ENCODE measurements at places on chromosomes 7 and 10.
A peak's percentile ranks its signal among the peaks of the same experiment; 100 is the strongest.

DNA sequence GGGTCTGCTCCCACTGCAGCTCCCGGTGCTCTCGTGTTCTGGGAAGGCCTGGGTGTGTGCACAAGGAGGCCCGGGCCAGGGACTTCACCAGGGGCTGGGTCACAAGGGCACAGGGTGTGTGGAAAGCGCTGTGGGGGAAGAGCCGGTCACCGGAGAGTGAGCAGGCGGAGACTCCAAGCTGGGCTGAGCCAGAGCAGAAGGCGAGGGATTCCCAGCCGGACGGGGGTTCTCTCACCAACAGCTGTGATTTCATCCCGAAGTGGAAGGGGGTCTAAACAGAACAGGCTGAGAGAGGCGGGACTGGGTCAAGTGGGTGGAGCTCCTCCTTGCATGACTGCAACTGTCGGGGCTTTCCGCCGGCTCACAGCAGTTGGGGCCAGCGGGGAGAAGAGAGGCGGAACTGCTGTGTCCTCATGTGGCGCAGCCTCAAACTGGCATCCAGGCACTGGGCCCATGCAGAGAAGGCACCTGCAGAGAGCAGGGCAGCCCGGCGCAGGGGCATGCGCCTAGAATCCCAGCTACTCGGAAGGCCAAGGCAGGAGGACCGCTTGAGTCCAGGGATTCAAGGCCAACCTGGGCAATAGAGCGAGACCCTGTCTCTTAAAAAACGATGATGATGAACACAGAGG is 7.6 kb upstream of the ORAI2 start:
- DNase-seq: no peak

DNA sequence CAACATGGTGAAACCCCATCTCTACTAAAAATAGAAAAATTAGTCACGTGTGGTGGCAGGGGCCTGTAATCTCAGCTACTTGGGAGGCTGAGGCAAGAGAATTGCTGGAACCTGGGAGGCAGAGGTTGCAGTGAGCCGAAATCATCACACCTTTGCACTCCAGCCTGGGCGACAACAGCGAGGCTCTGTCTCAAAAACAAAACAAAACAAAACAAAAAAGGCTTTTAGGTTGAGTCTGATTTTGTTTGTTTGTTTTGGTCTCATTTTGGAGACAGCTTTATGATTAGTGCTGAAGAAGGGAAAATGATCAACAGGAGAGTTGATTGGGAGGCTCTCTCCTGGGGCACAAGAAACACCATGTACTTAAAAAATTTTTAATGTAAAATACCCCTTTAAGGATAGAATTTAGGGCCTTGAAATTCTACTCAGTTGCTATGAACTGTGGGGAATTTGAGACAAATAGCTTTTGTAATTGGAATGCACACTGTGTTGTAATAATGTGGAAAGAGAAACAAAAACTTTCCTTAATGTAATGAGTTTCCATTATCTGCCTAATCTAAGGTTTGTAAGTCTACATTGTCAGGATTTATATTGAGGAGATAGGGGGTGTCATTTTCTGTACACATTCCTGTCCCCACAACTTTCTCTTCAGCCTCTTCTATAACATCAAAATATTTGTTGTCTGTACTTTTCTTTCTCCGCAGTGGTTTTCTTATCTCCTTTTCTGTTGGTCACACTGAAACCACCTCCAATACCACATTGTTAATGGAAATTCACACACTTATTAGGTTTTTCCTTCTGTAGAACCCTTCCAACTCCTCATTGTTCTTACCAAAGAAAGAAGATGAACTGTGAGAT is 41.3 kb downstream of the ARID5B start:
- DNase-seq: no peak

- no peak for DNase-seq
These were observed 135.9 kb downstream of the PAXIP1 start for GRCh38 chr7:154867068-154867467.

- DNase-seq: no peak
These were observed 4.8 kb downstream of the CALML5 start for GRCh38 chr10:5494611-5495010.

GRCh38 chr7:14332155-14332554 is 342.7 kb upstream of the ETV1 start:
- DNase-seq: no peak

GRCh38 chr10:124587811-124588211 is 126.2 kb downstream of the LHPP start:
- no peak for DNase-seq

DNA sequence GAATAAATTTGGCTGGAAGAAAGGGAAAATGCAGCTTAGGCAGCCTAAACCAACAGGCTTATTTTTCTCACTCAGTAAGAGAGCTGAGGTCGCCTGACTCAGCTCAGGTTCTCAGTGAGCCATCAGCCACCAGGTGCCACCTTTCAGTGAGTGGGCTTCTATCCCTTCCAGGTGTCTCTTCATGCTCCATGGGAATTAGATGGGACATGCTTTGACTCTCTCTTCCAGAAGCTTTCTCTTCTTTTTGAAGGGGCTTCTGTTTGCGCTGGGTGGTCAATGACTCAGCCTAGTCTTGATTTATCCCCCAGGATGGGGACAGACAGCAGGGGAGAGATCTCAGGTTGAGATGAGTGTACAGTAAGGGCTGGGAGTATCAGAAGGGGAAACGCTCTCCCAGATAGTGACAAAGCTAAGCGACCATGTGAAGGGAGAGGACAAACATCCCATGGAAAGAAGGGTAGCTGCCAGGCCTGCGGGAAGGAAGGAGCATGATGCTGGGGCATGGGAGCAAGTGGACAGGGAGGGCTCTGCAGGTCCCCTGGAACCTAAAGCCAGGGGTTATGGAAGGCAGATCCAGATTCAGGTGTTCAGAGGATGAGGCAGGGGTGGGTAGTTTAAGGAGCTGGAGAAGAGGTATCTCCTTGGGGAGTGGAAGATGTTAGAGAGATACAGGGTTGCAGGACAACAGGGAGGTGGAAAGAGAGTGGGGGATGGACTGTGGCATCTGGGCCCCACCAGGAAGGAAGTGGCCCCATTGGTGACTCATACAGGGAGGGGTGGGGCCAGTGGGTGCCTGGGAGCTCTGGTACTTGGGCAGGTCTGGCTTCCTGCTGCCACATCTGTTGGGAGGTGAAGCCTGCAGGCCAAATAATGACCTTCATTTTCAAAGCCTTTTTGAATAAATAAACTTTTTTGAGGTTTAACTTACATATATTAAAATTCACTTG is 32.5 kb downstream of the OGDH start:
- DNase-seq: peak; percentile 77

- DNase-seq: peak; percentile 59
These were observed 44.9 kb downstream of the VIPR2 start for GRCh38 chr7:159099711-159100231.

DNA sequence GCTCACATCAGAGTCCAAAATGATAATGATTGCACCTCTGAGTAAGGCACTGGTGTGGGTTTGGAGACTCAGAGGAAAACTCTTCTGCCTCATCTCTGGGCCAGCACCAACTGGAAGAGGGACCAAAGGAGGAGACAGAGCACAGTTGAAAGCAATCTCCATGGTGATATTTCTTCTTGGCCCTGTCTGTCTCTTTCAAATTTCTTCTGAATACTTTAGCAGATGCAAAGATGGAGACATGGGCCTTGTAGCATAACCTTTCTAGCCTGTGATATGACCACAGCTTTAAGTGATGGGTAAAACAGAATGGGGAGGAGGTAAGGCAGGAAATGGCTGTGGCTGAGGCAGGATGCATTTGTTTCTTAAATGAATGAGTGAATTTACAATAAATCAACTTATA is 12.2 kb upstream of the GIMAP7 start:
- DNase-seq: no peak

- DNase-seq: no peak
These were observed 1.4 kb downstream of the PPP2R2D start for GRCh38 chr10:131902211-131902610.

GRCh38 chr7:17830206-17830605 is 110.1 kb downstream of the SNX13 start:
- DNase-seq: no peak

- DNase-seq: no peak
These were observed 51.4 kb upstream of the PFKFB3 start for GRCh38 chr10:6151087-6151977.

- no peak for DNase-seq
These were observed 472.4 kb downstream of the TFEC start for GRCh38 chr7:115558161-115558560.
